ENCODE measurements at places on chromosomes 4 and X. TPM values are rescaled to one million over a fixed set of nuclear protein-coding genes. Genes with fewer than 3 reads are reported as not detected.

DNA sequence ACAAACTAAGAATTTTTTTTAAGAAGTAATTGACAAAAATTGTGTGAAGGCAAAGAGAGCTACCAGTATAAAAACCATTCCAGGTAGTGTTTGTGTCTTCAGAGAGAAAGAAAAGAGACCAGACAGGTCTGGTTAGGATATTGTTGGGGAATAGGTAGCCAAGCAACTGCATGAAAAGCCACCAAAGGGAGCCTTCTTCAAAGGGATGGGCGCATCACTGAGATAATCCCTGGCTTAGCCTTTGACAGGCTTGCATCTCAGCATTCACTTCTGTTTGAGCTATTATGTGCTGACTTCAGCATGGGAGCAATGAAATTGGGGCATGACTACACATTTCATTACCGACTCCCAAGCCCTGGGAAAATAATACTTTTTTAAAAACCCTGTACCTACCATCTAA, 496.6 kb downstream of the IL1RAPL1 start:
- no peak overlapping the region for H3K27ac ChIP-seq
- H3K27me3 ChIP-seq: no peaks in the 10 kb centered on the region

The PDLIM3 gene
- total RNA-seq: 131 TPM

The SSX1 gene
- not detected for total RNA-seq

DNA sequence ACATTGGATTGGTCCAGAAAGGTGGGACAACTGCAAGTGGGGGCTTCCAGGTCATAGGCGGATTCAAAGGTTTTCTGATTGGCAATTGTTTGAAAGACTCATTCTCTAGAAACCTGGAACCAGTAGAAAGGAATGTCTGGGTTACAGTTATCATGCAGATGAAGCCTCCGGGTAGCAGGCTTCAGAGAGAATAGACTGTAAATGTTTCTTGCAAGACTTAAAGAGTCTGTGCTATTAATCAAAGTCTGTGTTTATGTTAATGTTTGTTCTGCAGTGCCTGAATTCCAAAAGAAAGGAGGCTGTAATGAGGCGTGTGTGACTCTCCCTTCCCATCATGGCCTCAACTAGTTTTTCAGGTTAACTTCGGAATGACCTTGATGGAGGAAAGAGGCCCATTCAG, 43.9 kb upstream of the GC start:
- DNase-seq: no peak
- no peaks in the 10 kb centered on the region for H3K36me3 ChIP-seq
- no peaks in the 10 kb centered on the region for H3K27me3 ChIP-seq
- H3K4me1 ChIP-seq: no peaks in the 10 kb centered on the region

The ARHGAP6 gene
- total RNA-seq: 20.5 TPM

The SHROOM4 gene
- total RNA-seq: 18.8 TPM

DNA sequence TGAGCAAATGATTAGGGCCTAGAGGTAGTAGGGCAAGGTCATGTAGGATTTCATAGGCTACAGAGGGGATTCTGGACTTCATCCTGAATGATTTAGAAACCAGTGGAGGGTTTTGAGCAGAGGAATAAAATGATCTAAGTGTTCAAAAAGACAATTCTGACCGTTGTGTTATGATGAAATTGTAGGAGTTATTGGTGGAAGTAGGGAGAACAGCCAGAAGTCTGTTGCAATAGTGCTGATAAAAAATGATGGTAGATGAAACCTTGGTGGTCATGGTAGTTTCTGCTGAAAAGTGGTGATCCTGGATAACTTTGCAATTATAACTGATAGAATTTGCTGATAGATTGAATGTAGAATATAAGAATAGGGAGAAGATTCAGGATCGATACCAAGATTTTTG, 60.2 kb downstream of the MID1IP1 start:
- H3K27ac ChIP-seq: no peak overlapping the region
- no peaks in the 10 kb centered on the region for H3K36me3 ChIP-seq
- H3K27me3 ChIP-seq: no peaks in the 10 kb centered on the region
- no peaks in the 10 kb centered on the region for H3K4me1 ChIP-seq
- DNase-seq: no peak

DNA sequence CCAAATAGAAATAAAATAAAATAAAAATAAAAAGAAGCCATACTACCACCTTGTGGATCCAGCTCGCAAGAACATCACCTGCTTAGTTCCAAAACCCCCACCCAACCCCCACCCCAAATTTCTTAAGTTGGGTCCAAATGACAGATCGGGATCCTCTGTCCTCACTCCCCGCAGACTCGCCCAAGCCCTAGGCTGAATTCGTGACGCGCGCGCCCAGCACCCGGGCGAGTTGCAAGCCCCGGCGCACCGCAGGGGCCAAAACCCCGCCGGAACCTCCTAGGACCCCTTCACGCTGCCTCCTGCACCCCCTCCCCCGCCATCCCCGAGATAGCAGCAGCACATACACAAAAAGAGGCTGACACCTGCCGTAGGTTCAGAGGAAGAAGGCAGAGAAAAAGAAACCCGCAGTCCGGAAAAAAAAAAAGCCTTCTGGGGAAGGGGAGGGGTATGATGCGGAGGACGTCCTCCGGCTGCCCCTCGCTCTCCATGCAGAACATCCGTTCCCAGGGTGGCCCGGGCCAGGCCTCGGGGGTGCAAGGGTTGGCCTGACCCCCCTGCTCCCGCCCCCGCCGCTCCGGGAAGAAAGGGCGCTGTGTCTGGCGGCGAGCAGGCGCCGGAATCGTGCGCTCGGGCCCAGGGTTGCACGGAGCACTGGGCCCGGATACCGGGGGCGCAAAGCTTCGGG, 2.6 kb downstream of the NLGN4X start:
- no peak overlapping the region for H3K27ac ChIP-seq
- H3K27me3 ChIP-seq: no peaks in the 10 kb centered on the region
- H3K4me1 ChIP-seq: no peaks in the 10 kb centered on the region
- no peaks in the 10 kb centered on the region for H3K36me3 ChIP-seq
- peak overlapping the region; percentile 26 for H3K4me3 ChIP-seq
- no peak for DNase-seq

The SLC39A8 gene
- 38.6 TPM for total RNA-seq

GRCh38 chrX:109036624-109037023, 300.3 kb upstream of the IRS4 start:
- no peak overlapping the region for H3K4me3 ChIP-seq
- no peaks in the 10 kb centered on the region for H3K27me3 ChIP-seq
- no peak for DNase-seq
- H3K4me1 ChIP-seq: no peaks in the 10 kb centered on the region

- no peaks in the 10 kb centered on the region for H3K27me3 ChIP-seq
- peak overlapping the region; percentile 82 for H3K4me3 ChIP-seq
- no peaks in the 10 kb centered on the region for H3K36me3 ChIP-seq
These were observed 255 bp upstream of the CNOT6L start for GRCh38 chr4:77819404-77819842.

- no peak for DNase-seq
- H3K4me1 ChIP-seq: no peaks in the 10 kb centered on the region
- no peak overlapping the region for H3K27ac ChIP-seq
- H3K36me3 ChIP-seq: no peaks in the 10 kb centered on the region
These were observed 255.4 kb downstream of the PRDM5 start for GRCh38 chr4:120667102-120667501.

- no peak for DNase-seq
- H3K4me3 ChIP-seq: no peak overlapping the region
- H3K27me3 ChIP-seq: no peaks in the 10 kb centered on the region
These were observed 256.1 kb upstream of the PITX2 start for GRCh38 chr4:110878956-110879355.

The HSFX4 gene
- not detected for total RNA-seq

DNA sequence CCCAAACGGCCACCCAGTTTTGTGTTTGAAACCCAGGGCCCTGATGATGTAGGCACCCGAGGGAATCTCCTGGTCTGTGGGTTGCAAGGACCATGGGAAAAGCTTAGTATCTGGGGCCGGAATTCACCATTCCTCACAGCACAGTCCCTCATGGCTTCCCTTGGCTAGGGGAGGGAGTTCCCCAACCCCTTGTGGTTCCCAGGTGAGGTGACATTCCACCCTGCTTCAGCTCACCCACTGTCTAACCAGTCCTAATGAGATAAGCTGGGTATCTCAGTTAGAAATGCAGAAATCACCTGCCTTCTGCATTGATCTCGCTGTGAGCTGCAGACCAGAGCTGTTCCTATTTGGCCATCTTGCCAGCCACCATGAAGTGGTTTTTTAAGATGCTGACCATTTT, 84.0 kb downstream of the PRKG2 start:
- H3K36me3 ChIP-seq: no peaks in the 10 kb centered on the region
- no peak for DNase-seq
- no peaks in the 10 kb centered on the region for H3K4me1 ChIP-seq
- H3K4me3 ChIP-seq: no peak overlapping the region

- DNase-seq: no peak
- H3K27ac ChIP-seq: no peak overlapping the region
- H3K36me3 ChIP-seq: no peaks in the 10 kb centered on the region
- H3K27me3 ChIP-seq: no peaks in the 10 kb centered on the region
- no peak overlapping the region for H3K4me3 ChIP-seq
- no peaks in the 10 kb centered on the region for H3K4me1 ChIP-seq
These were observed 34.7 kb downstream of the RTL3 start for GRCh38 chrX:78624426-78624825.

GRCh38 chr4:84232309-84233095, 266.6 kb downstream of the NKX6-1 start:
- H3K27me3 ChIP-seq: no peaks in the 10 kb centered on the region
- DNase-seq: no peak
- H3K4me3 ChIP-seq: no peak overlapping the region
- no peaks in the 10 kb centered on the region for H3K4me1 ChIP-seq
- H3K36me3 ChIP-seq: no peaks in the 10 kb centered on the region

The IRAK1 gene
- 9.7 TPM for total RNA-seq

- H3K27me3 ChIP-seq: peaks cover 25% of the 10 kb centered on the region
- DNase-seq: peak; percentile 39
- peak overlapping the region; percentile 42 for H3K4me3 ChIP-seq
- H3K4me1 ChIP-seq: peaks cover 13% of the 10 kb centered on the region
- H3K36me3 ChIP-seq: no peaks in the 10 kb centered on the region
These were observed 1.3 kb upstream of the CITED1 start for GRCh38 chrX:72306851-72307645.

The SLC30A9 gene
- 48.7 TPM for total RNA-seq

DNA sequence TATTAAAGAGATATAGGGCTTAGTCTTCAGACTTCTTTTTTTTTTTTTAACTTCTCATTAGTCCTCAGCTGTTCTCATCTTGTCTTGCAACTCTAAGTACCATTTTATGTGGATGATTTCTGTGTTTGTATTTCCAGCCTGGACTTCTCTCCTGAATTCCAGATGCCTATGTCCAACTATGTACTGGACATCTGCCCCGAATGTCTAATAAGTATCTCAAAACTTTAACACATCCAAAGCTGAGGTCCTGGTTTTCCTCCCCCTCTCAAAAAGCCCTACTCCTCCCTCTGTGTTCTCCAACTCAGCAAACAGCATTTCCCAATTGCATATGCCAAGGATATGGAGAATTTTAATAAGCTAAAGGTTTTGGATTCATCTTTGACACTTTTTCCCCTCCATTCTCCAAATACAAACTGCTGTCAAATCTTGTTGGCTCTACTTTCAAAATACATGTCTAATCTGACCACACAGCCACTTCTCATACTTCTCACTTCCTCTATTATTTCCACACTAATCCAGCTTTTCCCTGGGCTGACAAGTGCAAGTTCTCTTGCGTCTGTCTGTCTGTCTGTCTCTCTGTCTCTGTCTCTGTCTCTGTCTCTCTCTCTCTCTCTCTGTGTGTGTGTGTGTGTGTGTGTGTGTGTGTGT, 79.8 kb downstream of the CLCN5 start:
- H3K36me3 ChIP-seq: no peaks in the 10 kb centered on the region
- no peaks in the 10 kb centered on the region for H3K4me1 ChIP-seq
- no peak overlapping the region for H3K4me3 ChIP-seq
- no peak overlapping the region for H3K27ac ChIP-seq
- H3K27me3 ChIP-seq: no peaks in the 10 kb centered on the region

DNA sequence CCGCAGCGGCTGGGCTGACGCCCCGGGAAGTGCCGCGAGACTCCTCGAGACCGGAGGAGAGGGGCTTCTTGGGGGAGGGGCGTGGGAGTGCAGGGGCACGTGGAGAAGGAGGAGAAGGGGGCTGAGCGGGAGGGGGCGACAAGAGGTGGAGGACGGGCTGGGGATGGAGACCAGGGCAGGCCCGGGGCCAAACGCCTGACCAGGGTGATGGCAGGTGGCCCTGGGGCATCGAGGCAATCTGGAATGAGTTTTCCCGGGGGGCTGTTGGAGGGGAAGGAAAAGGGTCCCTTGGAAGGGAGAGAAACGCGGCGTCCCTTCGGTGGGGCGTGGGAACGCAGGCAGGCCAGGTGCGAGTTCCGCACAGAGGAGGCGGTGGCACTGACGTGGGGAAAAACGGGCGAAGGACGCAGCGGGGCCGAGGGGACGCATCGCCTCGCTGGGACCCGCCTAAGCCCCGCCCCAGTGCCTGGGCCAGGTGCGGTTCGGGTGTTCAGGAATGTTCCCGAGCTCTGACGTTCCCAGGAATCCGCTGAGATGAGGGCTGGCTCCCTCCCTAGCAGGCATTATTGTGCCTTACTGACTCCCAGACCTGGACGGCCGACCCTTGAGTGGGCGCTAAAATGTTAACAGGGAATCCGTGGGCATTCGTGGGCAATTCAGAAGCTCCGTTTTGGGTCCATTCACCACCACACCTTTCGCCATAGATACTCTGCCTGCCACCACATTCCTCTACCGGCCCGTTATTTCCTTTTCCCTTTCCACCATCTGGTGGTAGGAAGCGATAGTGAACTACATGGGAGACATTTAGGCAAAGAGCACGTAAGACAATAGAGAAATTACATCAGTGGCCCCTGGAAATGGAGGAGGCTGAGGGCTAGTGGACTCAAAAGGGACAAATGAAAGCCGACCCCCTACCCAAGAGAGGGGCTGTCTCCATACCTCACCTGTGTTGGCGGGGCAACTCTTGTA, 795 bp upstream of the SH3KBP1 start:
- H3K4me3 ChIP-seq: peak overlapping the region; percentile 40
- H3K27me3 ChIP-seq: no peaks in the 10 kb centered on the region
- H3K4me1 ChIP-seq: no peaks in the 10 kb centered on the region
- peak overlapping the region; percentile 82 for H3K27ac ChIP-seq
